ENCODE measurements at places on chromosomes 16 and 17.

GRCh38 chr16:17194190-17194780 lies 276.5 kb downstream of the XYLT1 start:
- no peak for DNase-seq

DNA sequence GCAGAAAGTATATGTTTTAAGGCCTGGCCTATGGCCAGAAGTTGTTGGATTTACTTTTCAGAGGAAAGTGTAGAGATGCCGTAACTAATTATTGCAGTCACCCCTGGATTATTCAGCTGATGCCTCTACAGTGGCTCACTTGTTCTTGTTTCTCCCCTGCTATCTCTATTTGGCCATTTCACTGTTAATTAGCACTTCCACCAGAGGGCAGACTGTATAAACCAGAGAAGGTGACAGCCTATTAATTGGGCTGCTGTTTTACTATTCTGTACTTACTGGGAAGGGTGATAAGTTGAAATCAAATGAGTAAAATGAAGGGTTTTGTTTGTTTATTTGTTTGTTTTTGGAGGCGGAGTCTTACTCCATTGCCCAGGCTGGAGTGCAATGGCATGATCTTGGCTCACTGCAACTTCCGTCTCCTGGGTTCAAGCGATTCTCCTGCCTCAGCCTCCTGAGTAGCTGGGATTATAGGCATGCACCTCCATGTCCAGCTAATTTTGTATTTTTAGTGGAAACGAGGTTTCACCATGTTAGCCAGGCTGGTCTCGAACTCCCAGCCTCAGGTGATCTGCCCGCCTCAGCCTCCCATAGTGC lies 66.0 kb downstream of the CDK12 start:
- no peak for DNase-seq

GRCh38 chr16:14240964-14241363 lies 169.8 kb downstream of the MRTFB start:
- DNase-seq = no peak

DNA sequence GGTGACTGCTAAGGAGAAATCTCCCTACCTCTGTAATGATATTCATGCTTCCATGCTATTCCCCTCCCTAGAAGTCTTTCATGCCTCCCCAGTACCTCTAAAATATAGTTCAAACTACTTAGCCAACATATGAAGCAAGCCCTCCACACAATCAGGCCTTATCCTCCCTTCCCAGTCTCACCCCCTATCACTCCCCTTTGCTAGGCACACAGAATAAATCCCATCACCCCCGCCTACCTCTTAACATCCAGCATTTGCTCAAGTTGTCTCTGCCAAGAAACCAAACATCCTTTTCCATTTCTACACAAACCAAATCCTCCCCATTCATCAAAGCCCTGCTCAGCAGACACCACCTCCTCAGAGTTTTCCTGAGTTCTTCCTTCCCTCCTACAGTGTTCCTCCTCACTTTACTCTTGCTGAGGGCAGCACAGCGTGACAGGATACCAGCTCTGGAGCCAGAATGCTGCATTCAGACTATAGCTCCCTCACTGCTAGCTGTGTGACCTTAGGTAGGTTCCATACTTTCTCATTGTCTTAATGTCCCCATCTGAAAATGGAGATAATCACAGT lies 7.0 kb downstream of the TOM1L2 start:
- DNase-seq = no peak

GRCh38 chr17:45225964-45226530 lies 4.4 kb downstream of the FMNL1 start:
- no peak for DNase-seq

GRCh38 chr16:86892509-86892908 lies 314.2 kb downstream of the FOXL1 start:
- DNase-seq = no peak

- DNase-seq = no peak
These were observed 51.1 kb upstream of the CRHR1 start for GRCh38 chr17:45732926-45733505.

GRCh38 chr16:17835118-17835876 lies 364.5 kb upstream of the XYLT1 start:
- no peak for DNase-seq

DNA sequence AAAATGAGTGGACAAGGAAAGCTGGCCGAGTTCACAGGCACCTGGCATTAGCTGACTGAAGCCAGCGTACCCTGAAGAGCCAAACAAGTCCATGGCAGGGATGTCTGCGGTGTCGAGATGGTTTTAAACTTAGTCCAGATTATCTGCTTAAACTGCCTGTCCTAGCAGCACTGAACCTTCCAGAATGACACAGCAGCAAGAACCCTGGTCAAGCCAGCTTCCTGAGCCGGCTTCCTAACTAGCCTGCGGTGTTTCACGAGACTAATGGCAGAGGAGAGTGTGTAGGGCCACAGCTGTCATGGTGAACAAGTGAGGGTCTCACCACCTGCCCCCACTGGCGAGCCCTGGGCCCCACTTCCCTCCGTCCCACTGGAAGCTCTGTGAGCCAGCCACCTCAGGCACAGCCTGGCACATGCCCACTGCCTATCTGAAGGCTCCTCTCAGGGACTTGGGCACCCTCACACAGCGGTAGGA lies 28.8 kb upstream of the MTSS2 start:
- no peak for DNase-seq

DNA sequence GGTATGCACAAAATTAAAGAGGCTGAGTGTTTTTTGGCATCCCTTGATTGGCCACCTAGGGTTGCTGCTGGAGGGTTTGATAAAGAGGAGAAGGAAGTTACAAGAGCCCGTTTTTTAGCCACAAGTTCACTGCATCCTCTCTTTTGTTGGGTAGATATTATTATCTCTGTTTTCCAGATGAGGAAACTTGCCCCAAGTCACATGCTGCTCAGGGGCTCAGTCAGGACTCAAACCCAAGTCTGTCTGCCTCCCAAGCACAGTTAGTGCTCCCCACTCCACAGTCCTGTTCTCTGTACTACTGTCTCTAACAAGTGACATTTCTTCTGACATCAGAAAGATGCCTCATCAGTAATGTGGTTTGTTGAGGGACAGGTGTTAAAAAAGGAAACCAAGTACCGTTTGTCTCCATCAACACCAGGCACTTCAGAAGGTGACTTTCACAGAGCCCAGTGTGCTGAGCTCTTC lies 1.4 kb downstream of the NT5M start:
- no peak for DNase-seq

DNA sequence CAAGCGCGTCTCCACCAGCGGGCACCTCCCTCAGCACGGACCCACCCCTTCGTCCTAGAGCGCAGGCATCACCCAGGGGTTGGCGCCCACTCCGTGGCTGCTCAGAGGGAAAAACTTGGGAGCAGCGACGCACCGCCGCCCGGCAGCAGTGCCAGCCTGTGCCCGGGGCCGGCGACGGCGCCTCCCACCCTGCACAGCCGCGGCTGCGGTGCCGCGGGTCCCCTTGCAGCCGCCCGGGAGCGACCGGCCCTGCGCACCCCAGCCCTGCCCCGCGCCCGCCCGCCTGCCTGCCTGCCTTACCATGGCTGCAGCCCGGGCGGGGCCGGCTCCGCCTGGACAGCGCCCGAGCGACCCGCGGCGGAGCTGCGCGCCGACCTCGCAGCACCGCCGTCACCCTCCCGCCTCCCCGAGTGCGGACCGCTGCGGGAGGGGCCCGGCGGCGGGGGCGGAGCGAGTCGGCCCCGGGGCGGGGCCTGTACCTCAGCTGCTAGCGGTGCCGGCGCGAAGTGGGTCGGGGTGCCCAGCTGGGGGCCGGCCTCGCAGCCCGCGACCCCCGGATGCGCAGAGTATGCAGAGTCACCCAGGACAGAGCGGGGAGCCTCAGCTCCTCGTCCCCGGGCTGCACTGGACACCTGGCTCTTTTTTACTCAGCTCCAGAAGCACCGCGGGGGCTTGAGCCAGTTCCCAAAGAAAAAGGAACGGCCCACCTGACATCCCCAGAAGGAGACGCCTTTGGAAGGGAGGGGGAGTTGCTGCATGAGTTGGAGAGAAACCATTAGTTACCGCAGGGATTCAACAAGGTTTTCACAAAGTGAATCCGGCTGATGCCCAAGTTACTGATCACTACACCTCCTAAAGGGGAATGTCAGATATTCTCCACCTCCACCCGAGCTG lies 17.5 kb upstream of the MTMR4 start:
- DNase-seq = no peak

DNA sequence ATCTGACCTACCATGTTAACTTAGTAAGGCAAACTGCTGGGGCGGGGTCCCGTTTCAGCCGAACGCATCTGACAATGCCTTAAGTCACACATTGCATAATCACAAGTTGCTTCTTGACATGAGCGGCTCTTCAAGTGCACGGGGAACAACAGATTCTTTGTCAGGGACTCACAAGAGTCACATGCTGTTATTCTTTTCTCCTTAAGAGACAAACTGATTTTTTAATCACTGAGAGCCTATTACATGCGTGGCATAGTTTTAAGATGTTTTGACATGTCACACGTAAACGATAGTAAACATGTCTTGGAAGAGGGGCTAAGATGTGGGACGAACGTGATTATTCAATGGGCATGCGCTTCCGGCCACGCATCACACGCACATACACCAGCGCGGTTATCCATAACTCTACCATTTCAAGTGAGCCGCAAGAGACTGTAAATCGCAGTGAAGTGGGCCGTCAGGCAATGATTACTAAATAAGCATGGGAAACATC lies 63.4 kb downstream of the ADCY9 start:
- no peak for DNase-seq

DNA sequence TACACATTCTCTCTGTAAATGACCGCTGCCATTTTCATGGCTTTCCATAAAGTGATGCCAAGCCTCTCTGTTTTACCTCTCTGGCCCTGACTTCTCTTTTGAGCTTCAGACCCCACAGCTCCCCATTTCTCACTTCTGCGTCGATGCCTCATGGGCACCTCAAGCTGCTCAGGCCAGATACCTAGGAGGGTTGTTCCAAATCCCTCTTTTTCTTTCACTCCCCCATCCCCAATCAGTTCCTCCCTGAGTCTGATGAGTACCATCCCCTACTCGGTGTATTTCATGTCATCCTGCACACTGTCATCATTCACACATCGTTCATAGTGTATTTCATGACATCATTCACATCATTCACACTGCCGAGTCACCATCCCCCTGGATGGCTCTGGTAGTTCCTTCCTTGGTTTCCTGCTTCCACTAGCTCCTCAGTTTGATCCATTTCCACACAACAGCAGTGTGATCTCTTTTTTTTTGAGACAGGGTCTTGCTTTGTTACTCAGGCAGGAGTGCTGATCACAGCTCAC lies 43.1 kb downstream of the NTN1 start:
- no peak for DNase-seq

GRCh38 chr16:68487203-68487514 lies 38.9 kb upstream of the SMPD3 start:
- no peak for DNase-seq

DNA sequence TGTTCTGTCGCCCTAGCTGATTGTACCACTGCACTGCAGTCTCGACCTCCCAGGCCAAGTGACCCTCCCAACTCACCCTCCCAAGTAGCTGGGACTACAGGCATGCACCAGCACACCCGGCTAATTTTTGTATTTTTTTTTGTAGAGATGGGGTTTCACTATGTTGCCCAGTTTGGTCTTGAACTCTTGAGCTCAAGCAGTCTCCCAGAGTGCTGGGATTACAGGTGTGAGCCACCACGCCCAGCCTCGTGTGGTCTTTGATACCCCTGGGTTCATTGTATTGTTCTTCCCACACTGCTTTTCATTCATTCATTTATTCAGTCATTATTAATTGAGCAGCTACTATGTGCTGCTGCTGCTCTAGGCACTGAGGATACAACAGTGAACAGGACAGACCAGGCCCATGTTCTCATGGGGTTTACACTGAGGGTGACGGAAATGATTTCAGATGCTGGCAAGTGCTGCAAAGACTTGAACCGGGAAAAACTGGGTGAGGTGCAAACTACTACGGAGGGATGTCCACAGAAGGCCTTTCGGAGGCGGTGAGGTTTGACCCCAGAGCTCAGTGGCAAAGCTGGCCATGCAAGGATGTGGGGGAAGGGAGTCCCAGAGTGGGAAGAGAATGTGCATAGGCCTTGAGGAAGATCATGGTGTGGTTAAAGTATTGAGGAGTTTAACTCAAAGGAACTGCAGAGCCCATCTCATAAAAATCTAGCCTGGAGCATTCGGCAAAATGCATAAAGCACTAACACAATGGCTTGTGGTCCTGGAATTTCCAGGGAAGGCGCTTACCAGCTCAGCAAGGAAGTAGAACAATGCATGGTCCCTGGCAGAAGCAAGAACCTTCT lies 10.9 kb downstream of the ABCC1 start:
- DNase-seq = no peak

GRCh38 chr16:86350289-86350688 lies 160.0 kb upstream of the FOXF1 start:
- no peak for DNase-seq

GRCh38 chr16:81421536-81421935 lies 23.1 kb upstream of the CMIP start:
- DNase-seq = no peak

GRCh38 chr16:57884655-57885133 lies 82.4 kb upstream of the KIFC3 start:
- no peak for DNase-seq

DNA sequence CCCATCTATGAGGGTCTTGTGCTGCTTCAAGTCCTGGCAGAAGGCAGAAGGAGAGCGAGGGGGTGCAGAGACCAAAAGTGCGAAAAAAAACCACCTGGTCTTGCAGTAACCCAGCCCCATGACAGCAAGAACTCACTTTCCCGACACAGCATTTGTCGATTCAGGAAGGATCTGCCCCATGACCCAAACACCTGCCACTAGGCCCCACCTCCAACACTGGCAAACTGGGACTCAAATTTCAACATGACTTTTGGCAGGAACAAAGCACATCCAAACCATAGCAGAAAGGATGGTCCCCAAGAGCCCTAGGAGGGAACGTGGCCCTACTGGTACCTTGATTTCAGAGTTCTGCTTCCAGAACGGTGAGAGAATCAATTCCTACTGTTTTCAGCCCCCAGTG lies 34.7 kb upstream of the KLHDC4 start:
- DNase-seq = no peak

- no peak for DNase-seq
These were observed 55.9 kb upstream of the MGAT5B start for GRCh38 chr17:76812263-76812662.

- DNase-seq = no peak
These were observed 8.2 kb upstream of the CDK10 start for GRCh38 chr16:89678258-89678657.

GRCh38 chr17:38844261-38844757 lies 9.2 kb downstream of the RPL23 start:
- DNase-seq = no peak

GRCh38 chr17:4270736-4271135 lies 7.0 kb upstream of the ANKFY1 start:
- DNase-seq = no peak

GRCh38 chr16:79642652-79643051 lies 42.1 kb upstream of the MAF start:
- no peak for DNase-seq

All from urinary bladder (tissue), 4 donors.